ENCODE measurements at places on chromosomes 6 and 20. TPM values are rescaled to one million over a fixed set of nuclear protein-coding genes. Genes with fewer than 3 reads are reported as not detected.

GABRR1 gene
- total RNA-seq: not detected

CLVS2 gene
- total RNA-seq: 0.62 TPM

STK35 gene
- 28.9 TPM for total RNA-seq

BCAS1 gene
- total RNA-seq: 10.7 TPM

SYTL3 gene
- 2.2 TPM for total RNA-seq

GNRH2 gene
- total RNA-seq: 0.99 TPM

NRN1 gene
- 6.3 TPM for total RNA-seq

DYNLT1 gene
- total RNA-seq: 138 TPM

PGC gene
- total RNA-seq: 56.6 TPM

PHACTR1 gene
- total RNA-seq: 6.6 TPM

DCBLD1 gene
- 15.0 TPM for total RNA-seq

EYS gene
- total RNA-seq: 3.0 TPM

LTB gene
- total RNA-seq: 0.34 TPM

DEFB121 gene
- not detected for total RNA-seq
